Right forelimb (tissue), 1 donor: ENCODE measurements at places on chromosomes 3 and 15.

- DNase-seq = no peak
Measured at GRCh38 chr3:13266005-13266404, 154.1 kb downstream of the NUP210 start.

- DNase-seq = no peak
Measured at GRCh38 chr3:69842789-69843188, 103.5 kb downstream of the MITF start.

DNA sequence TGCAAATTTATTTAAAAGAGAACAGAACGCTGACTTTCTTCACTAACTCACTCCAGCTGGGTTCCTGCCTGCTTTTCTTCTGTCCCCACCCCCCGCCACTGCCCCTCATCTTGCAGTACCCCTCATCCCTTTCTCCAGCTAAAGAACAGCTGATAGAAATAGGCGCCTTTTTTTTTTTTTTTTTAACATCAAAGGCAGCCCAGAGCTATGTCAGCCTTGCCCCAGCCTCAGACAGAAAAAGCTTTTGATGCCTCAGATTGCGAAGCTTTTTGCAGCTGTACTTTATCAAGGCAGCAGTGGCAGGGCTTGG is 1.8 kb downstream of the CADPS start:
- no peak for DNase-seq

- DNase-seq = no peak
Measured at GRCh38 chr3:139655909-139656595, 21.7 kb downstream of the NMNAT3 start.

DNA sequence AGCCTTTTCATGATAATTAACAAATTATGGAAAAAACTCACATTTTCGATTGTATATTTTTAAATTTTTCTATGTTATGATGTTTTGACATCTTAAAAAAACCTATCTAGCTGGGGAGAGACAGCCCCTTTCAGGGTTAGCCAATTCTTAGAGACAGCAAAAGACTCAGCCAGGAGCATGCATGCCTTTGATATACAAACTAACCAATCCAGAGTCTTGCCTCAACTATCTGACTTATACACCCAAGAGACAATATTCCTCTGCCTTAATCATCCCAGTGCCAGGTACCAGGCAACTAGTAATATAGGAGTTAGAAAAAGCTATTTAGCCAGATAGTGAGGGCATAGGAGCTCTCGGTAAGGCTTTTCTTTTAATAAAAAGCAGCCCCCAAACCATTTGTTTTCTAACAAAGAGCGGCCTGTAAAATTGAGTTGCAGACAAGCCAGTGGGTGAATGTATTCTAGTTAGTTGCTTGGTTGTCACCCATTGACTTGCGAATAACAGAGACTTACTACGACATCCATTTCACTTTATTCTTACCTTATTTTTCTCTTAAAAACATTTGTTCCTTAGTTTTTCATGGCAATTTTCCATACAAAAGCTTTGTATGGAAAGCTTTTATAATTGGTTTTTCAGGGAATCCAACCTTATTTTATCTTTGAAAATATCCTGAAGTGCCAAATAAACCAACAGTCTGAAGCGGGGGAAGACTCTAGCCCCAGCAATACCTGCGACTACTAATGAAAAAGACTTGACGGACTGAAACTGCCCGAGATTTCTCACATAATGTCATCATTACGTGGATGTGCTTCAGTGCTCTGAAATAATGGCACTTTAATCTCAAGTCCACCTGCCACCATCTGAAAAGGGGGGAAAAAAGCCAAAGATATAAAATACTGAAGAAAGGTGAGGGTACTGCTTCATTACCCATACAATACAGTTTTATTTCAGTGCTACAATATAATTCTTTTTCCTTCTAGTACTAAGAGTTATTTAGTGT is 64.6 kb upstream of the ATP2C1 start:
- no peak for DNase-seq

- DNase-seq = no peak
Measured at GRCh38 chr3:42077785-42078184, 13.4 kb upstream of the TRAK1 start.

- no peak for DNase-seq
Measured at GRCh38 chr3:44962621-44963393, 13.2 kb downstream of the ZDHHC3 start.

- DNase-seq = no peak
Measured at GRCh38 chr3:171695426-171695825, 114.9 kb downstream of the PLD1 start.

- DNase-seq = no peak
Measured at GRCh38 chr3:9582332-9582731, 28.7 kb upstream of the LHFPL4 start.

GRCh38 chr15:84926491-84927230 is 42.2 kb downstream of the SLC28A1 start:
- no peak for DNase-seq

GRCh38 chr3:172296248-172296974 is 151.8 kb downstream of the GHSR start:
- DNase-seq = no peak

GRCh38 chr3:11603628-11604027 is 40.1 kb downstream of the VGLL4 start:
- peak; percentile 61 for DNase-seq

GRCh38 chr3:144488927-144489326 is 517.3 kb downstream of the DIPK2A start:
- no peak for DNase-seq

DNA sequence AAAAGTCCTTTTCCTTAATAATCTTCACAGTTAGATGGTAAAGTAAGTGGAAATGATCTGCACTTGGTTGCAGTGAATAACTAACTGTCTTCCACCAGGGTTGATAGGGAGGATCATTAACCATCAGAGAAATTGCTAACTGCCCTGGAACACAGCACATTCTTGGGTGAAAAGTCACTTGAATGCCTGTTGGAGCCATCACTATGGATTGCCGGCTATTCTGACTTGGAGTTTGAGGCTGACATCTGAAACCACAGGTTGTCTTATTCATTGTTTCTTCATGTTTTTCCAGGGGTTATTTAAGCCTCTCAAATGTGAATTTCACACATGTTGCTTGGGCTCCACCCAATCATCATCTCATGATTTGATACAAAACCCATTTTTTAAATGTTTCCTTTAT is 901.4 kb downstream of the MCTP2 start:
- DNase-seq = no peak

DNA sequence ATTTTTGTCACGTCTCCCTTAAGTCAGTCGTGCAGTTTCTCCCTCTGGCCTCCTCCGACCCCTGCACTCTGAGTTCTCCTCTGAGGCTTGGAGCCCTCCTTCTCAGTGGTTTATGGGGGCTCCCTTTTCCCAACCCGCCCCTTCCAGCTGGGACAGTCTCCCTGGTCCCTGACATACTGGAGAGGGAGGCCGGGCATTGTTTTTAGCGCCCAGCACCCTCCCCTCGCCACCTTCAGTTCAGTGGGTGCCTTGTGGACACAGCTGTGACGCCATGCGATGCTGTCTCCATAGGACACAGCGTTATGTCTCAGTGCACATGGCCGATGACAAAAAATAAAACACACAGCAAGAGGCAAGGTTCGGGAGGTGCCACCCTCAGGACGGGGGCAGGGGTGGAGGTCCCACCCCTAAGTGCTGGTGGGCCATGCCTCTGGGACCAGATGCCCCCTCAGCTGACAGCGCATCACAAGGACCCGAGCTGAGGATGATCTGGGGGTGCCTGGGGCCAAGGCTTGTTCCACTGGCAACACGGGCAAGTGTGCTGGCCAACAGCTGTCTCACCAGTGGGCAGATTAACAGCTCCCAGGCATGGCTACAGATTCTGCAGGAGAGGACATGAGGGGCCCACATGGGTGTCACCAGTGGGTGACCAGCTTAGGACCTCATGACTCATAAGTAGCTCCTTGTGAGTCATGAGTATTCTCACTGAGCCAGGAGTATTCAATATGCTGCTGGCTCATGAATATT is 81.6 kb downstream of the PLXNA1 start:
- DNase-seq = no peak

DNA sequence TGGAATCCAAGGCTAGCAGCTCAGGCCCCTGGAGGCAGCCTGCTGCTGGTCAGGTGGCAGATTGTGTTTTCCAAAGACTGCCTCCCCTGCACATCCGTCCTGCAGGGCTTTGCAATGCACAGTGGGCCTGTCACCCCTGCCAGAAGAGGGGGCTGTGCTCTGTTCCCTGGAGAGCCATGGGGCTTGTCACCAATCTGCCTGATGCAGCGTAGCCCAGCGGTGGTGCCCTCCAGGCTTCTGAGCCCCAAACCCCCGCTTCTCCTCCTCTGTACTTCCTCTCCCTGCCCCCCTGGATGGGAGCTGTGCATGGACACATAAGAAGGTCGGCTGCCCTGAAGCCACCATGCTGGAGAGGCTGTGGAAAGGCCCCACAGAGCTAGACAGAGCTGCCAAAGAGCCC is 10.0 kb upstream of the PLXNA1 start:
- no peak for DNase-seq

DNA sequence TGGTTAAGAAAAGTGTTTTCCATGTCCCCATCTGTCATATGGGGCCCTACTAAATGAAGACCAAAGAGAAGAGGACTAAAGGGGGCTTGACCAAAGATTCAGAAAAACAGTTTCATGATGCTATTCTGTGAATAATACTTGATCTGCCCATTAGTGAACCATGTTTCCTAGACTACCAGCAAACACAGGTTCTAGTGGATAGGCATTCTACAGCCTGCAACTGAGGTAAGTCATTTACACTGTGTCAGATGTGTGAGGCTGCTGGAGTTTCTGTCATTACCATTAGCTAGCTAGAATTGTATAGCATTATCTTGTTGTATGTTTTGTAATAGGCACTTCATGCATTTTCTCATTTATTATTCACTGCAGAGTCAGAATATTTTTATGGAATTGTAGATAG is 6.6 kb downstream of the GPR171 start:
- DNase-seq = no peak

- no peak for DNase-seq
Measured at GRCh38 chr3:54917862-54918261, 10.0 kb downstream of the LRTM1 start.

DNA sequence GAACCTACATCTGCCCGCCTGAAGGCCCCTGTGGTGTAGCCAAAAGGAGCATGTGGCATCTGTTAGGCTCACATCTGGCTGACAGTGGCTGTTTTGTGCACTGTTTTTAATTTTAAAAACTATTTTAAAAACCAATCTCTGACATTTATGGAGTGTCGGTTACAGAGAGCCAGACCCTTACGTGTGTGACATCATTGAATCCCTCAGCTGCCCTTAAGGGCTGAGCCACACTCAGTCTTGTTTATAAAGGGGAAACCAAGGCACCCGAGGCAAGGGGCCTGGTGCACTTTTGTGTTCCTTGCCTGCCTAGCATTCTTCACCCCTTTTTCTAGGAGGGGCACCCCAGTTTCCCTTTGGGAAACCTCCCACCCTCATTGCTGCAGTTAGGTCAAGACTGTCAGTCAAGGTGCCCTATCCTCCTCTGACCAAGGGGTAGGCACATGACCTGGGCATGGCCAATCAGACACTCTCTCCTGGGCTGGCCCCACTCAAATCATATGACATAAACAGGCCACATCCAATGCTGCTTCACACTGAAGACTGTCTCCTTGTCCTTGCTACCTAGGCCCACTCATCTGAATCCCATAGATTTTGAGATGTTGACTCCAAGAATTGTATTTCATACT is 105.3 kb downstream of the LSM3 start:
- no peak for DNase-seq

DNA sequence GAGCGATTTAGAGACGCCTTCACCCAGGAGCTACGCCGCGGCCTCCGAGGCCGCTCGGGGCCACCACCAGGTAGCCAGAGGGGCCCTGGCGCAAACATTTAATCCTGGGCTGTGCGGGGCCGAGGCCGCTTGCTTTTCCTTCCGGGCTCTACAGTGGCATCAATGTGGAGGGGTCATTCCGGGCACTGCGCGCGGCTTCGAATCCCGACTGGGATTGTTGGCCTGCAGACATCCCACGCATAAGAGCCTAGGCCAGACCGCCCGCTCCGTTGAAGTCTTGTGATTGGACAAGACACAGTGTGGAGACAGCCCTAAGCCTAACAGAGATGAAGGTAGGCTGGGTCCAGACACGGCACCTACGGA is 568 bp upstream of the NCBP2 start:
- DNase-seq = no peak

GRCh38 chr15:23532024-23532423 is 33.5 kb upstream of the MKRN3 start:
- no peak for DNase-seq

DNA sequence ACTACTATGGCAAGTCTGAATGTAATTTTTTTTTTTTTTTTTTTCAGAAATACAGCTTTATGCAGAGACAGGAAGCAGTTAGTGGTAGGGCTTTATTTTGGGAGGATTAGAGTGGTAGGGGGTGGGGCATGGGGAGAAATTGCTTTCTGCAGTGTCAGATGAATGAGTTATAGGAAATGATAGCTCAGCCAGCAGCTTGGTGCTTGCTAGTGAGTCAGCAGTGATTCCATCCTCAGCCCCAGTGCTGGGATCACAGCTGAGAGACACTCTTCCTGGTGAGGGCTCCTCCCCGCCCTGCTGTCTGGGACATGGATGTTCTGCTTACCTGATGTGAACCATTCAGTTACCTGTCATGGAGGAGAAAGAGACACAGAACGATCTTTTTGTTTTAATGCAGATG is 39.6 kb downstream of the SEMA6D start:
- no peak for DNase-seq

DNA sequence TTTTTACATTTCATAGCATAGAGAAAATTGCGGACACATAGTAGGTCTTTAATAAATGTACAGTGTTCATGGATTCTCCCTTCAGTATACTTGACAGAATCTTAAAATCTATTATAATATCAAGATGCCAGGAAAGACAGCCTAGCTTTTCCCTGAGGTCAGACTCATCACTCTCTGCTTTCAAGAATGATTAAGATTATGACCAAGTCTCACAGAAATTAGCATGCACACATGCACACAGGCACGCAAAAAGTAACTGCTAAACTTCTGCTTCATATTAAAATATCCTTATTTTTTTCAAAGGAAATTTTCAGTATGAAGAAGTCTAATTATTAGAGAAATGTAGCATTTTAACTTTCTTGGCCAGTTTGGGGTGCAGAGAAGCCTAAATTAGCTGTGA is 493.8 kb upstream of the NECTIN3 start:
- no peak for DNase-seq

- peak; percentile 74 for DNase-seq
Measured at GRCh38 chr15:84840741-84841429, 23.7 kb downstream of the ALPK3 start.

DNA sequence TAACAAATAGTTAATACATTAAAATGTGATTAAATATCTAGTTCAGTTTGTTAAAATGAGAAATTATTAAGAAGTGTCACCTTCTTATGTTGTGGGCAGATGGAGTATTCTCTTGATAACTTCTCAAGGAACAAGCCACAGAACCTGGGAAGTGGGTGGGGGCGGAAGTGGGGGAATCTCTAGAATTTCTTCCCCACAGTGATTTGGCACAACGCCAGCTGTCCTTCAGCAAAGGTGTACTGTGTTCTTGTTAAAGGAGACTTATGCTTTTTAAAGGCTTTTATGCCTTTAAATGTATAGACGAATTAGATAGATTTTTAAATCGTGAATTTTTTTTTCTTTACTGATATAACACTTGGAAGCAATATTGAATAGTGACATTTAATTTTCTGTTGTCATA is 42.4 kb downstream of the SEC22A start:
- no peak for DNase-seq
